ENCODE measurements at places on chromosomes 1 and 21. TPM values are rescaled to one million over a fixed set of nuclear protein-coding genes. Genes with fewer than 3 reads are reported as not detected.

TMEM35B gene
- 42.1 TPM for total RNA-seq

GRCh38 chr1:161733526-161733925 lies 12.2 kb downstream of the FCRLB start:
- no peak for DNase-seq

DNA sequence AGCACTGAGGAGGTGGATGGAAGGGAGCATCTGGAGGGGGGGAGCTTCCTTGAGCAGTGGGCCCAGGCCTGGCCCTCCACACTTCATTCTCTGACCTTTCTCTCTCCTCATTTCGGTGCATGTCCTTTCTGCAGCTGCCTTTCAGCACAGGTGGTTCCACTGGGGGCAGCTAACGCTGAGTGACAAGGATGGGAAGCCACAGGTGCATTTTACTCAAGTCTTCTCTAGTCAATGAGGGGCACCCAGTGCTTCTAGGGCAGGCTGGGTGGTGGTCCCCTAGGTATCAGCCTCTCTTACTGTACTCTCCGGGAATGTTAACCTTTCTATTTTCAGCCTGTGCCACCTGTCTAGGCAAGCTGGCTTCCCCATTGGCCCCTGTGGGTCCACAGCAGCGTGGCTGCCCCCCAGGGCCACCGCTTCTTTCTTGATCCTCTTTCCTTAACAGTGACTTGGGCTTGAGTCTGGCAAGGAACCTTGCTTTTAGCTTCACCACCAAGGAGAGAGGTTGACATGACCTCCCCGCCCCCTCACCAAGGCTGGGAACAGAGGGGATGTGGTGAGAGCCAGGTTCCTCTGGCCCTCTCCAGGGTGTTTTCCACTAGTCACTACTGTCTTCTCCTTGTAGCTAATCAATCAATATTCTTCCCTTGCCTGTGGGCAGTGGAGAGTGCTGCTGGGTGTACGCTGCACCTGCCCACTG lies 43.2 kb downstream of the YARS1 start:
- no peak for DNase-seq

DNA sequence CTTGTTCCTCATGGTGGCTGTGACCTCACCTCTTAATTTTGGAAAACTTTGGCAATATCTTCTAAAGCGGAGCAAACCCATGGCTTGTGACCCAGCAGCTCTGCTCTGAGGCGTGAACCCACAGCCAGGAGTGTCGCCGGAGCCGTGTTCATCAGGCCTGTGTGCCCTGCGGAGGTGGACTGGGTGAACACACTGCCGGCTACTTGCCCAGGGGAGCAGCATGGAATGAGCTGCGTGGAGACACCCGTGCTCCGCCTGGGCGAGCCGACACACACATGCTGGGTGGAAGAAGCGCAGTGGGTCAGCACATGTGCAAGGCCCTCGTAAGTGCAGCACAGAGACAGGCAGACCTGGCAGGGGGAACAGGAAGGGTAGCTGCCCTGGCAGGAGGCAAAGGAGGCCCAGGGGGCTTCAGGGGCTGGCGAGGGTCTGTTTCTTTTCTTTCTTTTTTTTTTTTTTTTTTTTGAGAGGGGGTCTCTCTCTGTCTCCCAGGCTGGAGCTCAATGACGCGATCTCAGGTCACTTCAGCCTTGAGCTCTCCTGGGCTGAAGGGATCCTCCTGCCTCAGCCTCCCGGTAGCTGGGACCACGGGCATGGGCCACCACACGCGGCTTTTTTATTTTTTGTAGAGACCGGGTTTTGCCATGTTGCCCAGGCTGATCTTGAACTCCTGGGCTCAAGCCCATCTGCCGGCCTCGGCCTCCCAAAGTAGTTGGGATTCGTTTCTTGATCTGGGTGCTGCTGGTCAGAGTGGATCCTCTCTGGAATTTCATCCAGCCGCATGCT lies 41.8 kb downstream of the AGPAT3 start:
- no peak for DNase-seq

GRCh38 chr1:207362962-207363860 lies 41.7 kb downstream of the CD55 start:
- DNase-seq = no peak

GRCh38 chr21:44949779-44950198 lies 10.0 kb downstream of the SLX9 start:
- peak; percentile 96 for DNase-seq

DNA sequence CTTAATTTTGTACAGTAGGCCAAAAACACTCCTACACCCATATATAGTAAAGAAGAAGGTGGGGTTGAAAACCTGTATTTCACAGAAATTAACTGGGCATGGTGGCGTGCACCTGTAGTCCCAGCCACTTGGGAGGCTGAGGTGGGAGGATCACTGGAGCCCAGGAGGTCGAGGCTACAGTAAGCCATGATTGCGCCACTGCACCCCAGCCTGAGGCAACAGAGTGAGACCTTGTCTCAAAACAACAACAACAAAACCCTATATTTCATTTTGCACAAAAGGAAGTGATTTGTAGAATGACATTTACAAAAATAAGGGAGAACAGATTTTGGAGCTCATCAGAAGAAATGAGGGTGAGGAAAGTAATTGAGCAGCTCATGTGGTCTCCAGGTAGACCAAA lies 2.2 kb upstream of the LYPLA2 start:
- no peak for DNase-seq

DNA sequence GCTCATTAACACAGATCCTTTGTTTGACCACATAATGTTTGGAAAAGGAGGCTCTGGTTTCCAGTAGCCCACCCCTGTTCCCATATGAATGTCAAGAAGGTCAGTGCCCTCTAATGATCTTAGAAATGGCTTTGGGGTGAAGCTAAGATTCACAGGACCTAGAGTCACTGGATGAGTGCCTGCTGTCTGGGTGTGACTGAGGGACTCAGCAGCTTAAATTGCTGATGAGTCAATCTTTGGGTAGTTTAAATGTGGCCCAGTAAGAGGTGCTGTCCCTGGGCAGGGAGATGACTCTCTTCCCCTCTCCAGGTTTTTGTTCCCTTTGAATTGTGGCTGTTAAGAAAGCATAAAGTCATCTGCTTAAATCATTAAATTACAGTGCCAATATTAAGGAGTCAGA lies 50.6 kb downstream of the L1TD1 start:
- no peak for DNase-seq

- no peak for DNase-seq
Measured at GRCh38 chr1:43214501-43215444, 42.6 kb downstream of the CFAP57 start.

GRCh38 chr21:45278156-45278911 lies 9.4 kb downstream of the POFUT2 start:
- DNase-seq = peak; percentile 43

IFNLR1 gene
- 0.49 TPM for total RNA-seq

DNA sequence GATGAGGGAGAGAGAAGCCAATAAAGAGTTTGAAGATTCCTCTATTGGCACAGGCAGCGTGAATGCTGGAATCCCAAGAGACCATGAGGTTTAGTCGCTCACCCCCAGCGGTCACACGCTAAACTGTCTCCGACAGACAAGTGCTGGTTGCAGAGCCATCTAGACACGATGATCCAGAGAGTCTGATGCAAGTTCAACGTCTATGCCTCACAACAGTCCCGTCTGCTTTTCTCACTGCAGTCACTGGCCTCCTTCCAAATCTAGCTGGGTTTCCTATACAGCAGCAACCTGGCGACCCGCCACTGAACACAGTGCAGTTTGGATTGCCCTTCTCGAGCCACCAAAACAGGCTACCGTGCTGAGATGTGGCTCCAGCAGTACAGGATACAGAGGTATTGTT lies 98.6 kb upstream of the KRTAP19-8 start:
- no peak for DNase-seq

- DNase-seq = no peak
Measured at GRCh38 chr1:212467843-212468482, 35.2 kb downstream of the NENF start.

GRCh38 chr1:164969253-164969652 lies 387.3 kb downstream of the LMX1A start:
- DNase-seq = no peak

- no peak for DNase-seq
Measured at GRCh38 chr1:248361121-248361715, at the start of gene OR2T4. OR2T4 (plus strand) TSS chr1:248361665; CDS start chr1:248361665, 0 bp downstream.

GRCh38 chr1:151196292-151196800 lies 2.0 kb upstream of the PIP5K1A start:
- peak; percentile 79 for DNase-seq

- DNase-seq = no peak
Measured at GRCh38 chr1:208917281-208917680, 666.2 kb upstream of the CAMK1G start.

FYB2 gene
- total RNA-seq = not detected

- DNase-seq = no peak
Measured at GRCh38 chr1:918353-918752, 5.4 kb upstream of the SAMD11 start.

DNA sequence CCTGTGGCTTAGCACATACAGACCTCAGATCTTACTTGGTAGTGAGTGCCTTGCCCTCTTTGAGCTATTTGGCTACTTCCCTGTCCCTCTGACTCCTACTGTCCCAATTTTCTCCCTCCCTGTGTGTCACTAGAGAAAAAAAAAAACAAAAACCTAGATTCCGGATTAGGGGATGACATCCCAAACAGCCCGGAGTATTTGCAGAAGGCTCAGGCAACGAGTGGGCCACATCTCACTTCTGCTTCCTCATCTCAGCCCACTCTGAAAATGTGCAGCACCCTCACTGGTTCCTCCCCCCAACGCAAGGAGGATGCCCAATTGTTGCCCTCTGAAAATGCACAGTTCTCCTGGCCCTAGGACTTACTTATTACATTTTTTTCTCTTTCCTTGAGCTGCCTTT lies 4.9 kb downstream of the NHLH1 start:
- no peak for DNase-seq

GRCh38 chr1:31780632-31781031 lies 16.5 kb upstream of the ADGRB2 start:
- no peak for DNase-seq

LDLRAD1 gene
- total RNA-seq = not detected

DNA sequence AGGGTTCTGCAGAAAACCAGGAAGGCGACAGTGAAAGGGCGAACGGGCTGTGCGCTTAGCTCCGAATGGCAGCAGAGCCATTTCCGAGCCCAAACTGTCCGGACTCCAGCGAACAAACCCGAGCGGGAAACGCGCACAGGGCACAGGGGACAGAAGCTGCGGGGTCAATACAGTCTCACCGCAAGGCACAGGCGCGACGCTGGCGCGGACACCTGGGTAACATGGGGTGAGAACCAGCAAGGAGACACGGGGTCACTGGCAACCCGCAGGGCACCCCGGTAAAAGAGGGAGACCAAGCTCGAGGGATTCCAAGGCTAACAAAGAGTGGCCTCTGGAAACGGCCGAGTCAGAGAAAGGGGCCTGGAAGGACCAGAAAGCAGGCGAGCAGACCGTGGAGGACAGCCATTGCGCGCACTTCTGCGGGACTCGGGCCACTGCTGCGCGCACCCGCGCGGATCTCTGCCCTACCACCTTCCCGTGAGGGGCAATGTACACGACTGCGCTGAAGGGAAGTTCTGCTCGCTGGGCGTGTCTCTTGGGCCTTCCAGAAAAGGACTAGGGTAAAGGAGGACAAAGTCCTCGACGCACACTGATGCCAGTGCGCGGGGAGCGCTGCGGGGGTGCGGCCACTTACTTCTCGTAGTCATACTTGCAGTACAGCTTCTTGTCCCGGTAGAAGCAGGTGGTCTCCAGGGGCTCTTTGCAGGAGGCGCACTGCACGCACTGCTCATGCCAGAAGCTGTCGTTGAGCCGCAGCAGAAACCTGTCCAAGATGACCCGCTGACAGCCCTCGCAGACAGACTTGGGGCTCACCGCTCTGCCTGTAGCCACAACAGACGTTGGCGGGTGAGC lies 3.8 kb downstream of the LMX1A start:
- DNase-seq = no peak

DNA sequence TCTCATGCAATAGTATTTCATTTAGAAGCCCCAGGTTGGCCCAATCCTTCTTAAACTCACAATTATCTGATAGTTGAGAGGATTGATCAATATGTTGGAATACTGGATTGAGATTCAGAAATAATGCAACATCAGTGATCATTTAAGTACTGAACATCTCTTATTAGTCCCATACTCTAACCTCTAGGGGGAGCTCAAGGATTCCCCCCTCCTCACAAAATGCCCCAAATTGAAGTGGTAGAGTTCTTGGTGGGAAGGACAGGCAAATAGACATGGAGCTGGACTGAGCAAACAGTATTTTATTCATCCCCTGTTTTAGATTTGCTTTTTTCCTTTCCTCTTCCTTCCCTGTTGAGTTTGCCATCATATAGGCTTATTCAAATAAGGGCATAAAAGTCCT lies 62.8 kb downstream of the NGF start:
- no peak for DNase-seq

GRCh38 chr1:218705911-218706893 lies 361.1 kb downstream of the TGFB2 start:
- DNase-seq = no peak

CYP4Z1 gene
- total RNA-seq = 3.5 TPM

DNA sequence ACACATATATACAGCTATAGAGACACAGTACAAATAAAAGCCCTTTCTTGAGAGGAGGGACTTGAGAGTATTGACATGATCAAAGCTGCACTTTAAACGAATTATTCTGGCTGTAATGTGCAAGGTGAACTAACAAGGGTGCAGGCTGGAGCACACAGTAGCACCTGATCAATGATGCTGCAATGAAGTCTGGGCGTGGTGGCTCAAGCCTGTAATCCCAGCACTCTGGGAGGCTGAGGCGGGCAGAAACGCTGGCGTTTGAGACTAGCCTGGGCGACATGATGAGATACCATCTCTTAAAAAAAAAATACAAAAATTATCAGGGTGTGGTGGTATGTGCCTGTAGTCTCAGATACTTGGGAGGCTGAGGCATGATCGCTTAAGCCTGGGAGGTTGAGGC lies 14.1 kb upstream of the CTH start:
- no peak for DNase-seq

DNA sequence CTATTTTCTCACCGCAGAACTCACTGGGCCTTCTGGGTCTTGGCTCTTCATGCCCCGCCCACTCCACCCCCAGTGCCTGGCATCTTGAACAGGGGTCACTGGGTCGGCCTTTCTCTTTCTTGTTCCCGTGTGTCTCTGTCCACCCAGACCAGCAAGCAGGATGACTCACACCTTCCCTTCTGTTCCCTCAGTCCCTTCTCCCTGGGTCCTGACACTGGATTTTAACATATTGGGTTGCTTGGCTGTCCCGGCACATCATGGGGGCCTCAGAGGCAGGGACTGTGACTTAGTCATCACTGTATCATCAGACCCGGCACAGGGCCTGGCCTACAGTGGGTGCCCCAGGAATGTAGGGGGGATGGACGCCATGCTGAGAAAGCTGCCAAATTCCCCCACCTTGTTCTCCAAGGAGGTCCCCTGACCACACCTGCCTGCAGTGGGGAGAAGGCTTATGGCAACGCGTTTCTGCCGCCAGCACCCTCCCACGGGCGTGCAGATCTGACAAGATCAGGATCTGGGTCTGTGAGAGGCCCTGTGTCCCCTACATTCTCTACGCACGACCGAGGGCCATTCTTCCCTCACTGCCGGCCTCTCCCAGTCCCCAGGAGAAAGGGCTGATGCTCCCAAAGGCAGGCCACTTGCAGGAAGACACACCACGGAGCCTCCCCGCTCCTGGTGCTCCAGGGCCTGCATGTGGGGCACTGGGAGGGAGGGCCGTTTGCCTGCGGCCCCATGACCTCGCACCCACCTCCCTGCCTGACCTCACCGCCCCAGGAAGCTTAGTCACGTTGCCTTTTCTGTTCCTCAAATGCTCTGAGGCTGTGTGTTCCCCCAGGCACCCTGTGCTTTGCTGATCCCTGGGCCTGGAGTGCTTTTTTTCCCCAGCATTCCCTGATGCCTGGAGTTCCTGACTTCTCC lies 157.2 kb upstream of the TMEM51 start:
- DNase-seq = no peak
